ENCODE measurements at places on chromosomes 4 and X.

- DNase-seq, result peak; percentile 76
Observed at GRCh38 chr4:37452952-37453280, 208.4 kb downstream of the NWD2 start.

GRCh38 chr4:54233697-54234496, 4.8 kb downstream of the PDGFRA start:
- DNase-seq, result peak; percentile 67

GRCh38 chrX:1535241-1536041, 1.5 kb downstream of the P2RY8 start:
- DNase-seq, result no peak

DNA sequence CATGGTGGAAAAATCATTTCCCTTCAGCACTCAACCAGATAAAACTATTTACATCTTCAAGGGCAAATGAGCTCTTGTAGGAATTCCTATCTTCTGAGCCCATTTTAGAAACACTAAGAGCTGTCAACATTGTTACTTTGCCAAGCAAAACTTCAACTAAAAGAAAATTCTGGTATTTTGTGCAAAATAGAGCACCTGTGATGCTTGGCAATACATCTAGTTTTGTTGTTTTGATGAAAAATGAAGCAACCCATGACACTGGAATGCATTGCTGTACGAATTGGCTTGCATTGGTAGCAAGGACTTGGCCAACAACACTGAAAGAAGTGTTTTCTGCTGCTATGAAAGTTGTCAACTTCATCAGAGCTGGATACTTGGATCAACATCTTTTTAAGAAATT, 194.4 kb downstream of the COX18 start:
- DNase-seq, result no peak

DNA sequence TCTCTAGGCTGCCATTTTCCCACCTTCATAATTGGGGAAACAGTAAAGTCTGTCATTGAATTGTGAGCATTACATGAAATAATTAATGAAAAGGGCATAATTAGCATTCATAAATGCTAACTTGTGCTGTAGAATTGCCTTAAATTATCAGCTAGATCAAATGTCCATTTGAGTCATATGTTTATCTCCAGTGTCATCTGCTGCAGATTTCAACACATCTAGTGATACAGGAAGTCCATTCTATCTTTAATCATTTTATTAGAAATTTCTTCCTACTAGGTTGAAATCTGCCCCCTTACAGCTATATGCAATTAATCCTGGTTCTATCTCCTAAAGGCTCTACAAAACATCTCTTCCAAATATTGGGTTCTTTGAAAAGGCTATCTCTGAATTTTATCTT, 240.3 kb upstream of the GALNT7 start:
- no peak for DNase-seq

DNA sequence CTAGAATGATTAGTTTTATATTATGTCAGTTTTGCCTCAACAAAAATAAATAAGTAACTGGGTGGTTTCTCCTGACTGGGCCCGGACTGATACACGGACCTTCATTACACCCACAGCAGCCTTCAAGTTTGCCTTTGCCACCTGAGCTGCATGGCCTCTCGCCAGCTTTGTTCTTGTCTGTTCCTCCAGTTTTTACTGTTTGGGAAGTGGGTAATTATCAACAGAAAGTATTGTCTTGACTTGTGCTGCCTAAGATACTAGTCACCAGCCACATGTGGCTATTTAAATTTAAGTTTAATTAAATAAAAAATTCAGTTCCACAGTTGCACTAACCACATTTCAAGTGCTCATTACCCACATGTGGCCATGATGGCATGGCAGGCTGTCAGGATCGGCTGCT, 74.7 kb upstream of the INTU start:
- no peak for DNase-seq

DNA sequence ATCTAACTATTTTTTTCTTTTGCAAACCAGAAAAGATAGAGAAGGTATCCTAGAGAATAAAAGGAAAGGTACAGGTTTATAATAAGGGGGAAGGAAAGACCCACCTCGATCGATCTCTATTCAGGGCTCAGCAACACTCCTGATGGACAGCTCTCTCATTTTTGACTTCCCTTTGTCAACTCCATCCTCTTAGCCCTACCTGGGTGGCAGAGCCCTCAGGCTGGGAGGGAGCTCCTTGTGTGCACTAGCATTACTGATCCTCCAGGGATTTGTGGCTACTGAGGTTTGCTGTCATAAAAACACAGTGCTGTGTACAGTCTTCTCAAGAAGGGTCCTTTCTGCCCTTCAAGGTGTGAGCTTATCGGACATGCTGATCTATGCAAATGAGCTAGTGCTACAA, 111.0 kb downstream of the MID1 start:
- no peak for DNase-seq

DNA sequence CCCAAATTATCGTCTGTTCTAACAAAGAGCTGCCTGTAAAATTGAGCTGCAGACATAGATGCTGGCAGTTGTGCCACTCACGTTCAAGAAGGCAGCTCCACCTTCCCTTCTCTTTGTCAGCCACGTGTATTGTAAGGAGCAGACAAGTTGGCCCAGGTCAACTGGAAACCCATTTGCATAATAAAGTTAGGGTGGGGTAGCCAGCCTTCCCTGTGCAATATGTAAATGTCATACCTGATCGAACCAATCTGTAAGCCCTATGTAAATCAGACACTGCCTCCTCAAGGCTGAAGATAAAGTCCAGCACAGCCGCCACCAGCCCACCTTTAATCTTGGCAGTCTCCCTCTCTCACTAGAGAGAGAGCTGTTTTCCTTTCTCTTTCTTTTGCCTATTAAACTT, 117.2 kb downstream of the TMEM144 start:
- DNase-seq, result no peak

GRCh38 chr4:74640111-74640903, 154.0 kb downstream of the BTC start:
- DNase-seq, result no peak

GRCh38 chr4:54226404-54227255, 2.5 kb upstream of the PDGFRA start:
- DNase-seq, result no peak

GRCh38 chr4:135694066-135694465, 1492.5 kb upstream of the PABPC4L start:
- DNase-seq, result no peak

GRCh38 chrX:76279007-76279406, 106.1 kb downstream of the PBDC1 start:
- DNase-seq, result peak; percentile 26

DNA sequence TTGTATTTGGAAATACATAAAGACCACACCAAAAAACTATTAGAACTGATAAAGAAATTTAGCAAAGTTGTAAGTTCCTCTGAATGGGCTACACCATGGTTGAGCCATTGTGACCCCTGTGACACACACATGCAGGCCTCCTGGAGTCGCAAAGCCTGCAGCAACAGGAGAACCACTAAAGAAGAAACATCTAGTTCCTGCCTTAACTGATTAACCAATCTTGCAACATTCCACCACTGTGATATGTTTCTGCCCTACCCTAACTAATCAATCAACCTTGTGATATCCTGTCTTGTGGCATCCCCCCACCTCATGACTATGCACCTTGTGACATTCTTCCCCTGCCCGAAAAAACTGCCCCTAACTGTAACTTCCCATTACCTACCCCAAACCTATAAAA, 401.8 kb downstream of the PRDM5 start:
- no peak for DNase-seq

- DNase-seq, result peak; percentile 85
Observed at GRCh38 chr4:139656614-139657486, 8.8 kb upstream of the MGST2 start.

DNA sequence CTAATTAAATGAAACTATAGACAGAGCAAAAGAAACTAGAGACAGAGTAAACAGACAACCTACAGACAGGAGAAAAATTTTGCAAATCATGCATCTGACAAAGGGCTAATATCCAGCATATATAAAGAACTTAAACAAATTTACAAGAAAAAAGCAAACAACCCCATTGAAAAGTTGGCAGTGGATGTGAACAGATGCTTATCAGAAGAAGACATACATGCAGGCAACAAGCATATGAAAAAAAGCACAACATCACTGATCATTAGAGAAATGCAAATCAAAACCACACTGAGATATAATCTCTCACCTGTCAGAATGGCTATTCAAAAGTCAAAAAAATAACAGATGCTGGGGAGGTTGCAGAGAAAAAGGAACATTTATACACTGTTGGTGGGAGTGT, 14.8 kb downstream of the ZNF280C start:
- no peak for DNase-seq

DNA sequence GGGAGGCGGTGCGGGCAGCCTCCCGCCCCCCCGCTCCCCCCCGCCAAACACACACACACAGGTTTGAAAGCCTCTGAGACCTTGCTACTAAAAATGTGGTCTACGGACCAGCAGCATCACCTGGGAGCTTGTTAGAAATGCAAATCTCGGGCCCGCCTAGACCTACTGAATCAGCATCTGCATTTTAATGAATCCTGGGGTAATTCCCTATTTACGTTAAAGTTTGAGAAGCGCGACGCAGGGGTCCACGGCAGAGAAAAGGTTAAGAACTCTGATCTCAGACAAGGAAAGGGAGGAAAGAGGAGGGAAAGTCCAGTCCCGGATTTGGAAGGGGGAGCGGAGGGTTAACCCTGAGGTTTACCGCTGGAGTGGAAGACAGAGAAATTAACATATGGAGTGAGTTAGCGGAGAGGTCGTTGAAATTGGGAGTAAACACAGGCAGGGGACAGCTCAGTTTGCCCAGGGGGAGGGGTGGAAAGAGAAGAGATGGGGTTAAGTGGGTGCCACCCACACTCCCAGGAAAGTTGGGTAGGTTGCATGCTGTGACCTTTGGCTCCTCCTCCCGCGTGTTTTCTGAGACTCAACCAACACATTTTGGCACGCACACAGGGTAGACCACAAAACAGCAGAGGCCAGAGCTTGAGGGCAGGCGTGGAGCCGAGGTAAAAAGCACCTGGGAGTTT, 483.6 kb downstream of the BCOR start:
- no peak for DNase-seq

DNA sequence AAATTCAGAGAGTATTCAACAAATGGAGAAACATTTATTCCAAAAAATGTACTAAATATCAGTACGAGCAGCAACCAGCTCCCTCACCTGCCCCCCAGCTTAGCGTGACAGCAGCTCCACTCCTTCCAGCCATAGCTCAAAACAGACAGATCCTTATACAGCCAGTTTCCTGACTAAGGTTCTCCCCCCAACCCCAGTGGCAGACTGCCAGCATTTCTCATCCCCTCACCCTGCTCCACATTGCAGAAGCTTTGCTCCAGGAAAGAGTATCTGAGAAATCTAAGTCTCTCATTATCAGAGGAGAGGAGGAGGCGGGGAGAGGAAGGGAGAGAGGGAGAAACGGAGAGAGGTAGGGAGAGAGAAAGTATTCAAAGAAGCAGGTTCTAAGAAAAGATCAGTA, 53.3 kb upstream of the PASD1 start:
- DNase-seq, result no peak

GRCh38 chr4:6619116-6619465, 21.4 kb upstream of the MRFAP1 start:
- DNase-seq, result no peak

DNA sequence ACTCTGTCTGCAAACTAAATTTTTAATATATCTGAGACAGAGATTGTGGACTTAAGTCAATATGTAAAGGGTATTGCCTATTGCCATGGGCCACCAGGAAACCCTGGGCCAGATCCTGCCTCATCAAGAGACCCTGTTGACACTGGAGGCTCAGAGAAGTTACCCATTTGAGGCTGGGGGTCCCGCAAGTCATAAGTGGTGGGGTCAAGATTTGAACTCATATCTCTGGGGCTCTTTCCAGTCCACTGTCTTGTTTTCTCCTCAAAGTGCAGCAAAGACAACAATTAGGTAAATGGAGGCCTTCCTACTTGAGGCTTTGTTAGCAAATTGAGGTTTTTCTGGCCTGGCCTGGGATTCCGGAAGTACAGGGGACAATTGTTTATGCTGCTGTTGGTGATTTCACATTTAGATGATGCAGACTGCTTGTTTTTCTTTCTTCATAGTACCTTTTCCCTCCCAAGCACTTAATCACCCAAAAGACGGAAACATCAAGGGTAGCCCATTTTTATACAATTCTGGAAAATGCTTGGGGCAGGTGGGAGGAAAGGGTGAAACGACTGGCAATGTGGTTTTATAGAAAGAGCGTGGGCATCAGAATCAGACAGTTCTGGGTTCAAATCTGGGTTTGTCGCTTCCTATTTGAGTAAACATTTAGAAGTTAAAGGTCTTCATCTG, 160.0 kb downstream of the SMIM20 start:
- DNase-seq, result no peak

DNA sequence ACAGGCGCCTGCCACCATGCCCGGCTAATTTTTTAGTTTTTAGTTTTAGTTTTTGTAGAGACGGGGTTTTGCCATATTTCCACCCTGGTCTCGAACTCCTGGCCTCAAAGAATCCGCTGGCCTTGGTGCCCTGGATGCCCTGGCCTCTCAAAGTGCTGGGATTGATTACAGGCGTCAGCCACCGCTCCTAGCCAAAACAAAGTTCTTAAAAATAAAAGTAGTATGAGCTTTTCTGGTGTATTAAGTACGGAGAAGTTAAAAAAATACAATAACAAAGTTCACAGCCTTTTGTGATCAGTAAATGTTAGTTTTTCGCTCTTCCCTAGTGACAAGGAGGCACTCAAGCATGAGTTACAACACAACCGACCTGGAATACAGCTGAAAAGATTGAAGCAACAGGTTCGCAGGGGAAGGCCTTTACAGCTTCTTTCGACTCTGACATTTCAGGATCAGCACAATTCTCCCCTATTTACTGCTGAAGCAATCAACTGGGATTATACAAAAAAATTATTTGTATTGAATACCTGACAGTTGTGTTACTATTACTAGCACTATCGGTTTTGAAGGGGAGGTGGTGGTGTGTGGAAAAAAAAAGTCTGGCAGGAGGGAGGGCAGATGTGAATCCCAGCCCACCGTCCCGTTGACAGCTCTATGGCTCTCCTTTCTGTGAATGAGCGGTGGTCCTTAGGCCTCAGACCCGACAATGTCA, 893 bp upstream of the METAP1 start:
- peak; percentile 10 for DNase-seq

DNA sequence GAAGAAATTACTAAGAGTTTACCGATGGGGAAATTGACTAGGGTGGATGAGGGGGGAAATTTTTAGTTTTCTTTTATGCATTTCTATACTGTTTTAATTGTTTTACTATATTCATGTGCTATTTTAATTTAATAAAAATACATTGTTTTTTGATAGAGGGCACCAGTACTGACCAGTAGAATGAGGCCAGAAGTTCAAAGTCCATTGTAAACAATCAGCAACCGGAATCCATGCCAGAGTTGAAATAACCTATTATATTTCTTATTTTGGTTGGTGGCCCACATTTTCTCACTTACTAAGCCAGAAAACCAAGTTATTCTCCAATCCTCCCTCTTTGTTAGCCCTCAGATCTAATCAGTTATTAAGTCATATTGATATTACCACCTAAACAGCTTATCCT, 595.9 kb downstream of the SMARCA1 start:
- no peak for DNase-seq

DNA sequence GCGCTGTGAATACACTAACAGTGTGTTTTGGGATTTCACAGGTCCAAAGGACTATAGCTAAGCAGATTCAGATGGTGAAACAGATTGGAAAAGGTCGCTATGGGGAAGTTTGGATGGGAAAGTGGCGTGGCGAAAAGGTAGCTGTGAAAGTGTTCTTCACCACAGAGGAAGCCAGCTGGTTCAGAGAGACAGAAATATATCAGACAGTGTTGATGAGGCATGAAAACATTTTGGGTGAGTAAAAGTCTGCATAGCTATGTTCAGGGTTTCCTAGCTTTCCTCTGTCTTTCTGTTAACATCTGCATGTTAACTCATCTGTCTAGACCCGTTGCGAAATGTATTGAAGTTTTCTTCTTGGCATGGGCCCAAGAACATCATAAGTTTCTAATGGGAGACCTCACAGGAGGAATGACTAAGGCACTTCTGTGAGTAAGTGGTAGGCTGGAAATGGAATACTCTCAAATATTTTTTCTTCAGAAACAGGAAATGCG, 372.1 kb downstream of the BMPR1B start:
- DNase-seq, result peak; percentile 89
